Activated T-cell treated with anti-CD3 and anti-CD28 coated beads for 4 hours (primary cell): ENCODE measurements at places on chromosomes 3 and 15.

DNA sequence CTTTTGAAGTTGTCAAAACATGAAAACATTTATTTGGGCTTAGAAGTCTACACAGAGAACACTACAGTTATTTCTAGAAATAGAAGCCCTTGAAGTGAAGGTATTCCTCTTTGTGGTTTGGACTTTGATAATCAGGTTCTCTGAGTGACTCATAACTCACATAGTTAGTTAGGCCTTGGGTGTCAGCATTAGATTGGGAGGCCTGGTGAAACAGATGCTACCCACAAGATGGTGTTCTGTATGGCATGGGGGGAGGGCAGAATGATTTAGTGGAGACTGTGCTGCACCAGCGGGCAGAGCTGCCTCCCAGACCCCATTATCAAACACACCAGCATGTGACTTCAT lies 108.9 kb upstream of the ETV5 start:
- DNase-seq, result no peak

GRCh38 chr3:127438371-127438770 lies 150.5 kb upstream of the PRR20G start:
- no peak for DNase-seq

GRCh38 chr15:63072809-63073277 lies 30.3 kb downstream of the TPM1 start:
- no peak for DNase-seq

GRCh38 chr15:73802431-73803041 lies 49.4 kb upstream of the INSYN1 start:
- DNase-seq, result no peak

DNA sequence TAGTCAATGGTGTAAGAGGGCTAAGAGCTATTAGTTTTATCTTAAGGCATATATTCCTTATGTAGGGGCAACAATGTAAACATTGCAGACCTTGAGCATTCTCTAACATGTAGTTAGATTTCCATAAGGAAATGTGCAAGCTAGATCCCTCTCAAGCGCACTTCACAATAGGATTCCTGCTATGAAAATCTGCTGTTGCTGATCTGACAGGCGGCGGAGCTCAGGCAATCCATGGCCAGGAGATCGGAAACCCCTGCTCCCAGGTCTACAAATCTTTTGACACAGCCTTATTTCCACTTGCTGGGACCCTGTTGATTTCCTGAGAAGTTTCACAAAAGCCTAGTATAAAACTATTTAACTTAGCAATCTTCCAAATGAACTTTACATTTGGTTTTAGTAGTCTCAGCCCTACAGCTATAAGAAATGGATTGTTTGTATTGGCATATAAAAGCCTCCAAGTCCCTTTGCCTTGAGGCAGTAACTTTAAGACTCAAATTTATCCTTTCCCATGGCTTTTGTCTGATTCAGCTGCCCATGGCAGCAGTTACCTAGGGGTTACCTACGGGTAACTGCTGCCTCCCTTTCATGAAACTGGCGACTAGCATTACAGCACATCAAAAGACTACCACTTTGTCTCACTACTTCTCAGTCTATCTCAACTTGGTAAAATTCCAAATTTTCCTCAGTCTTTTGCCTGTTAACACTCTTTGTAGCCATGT lies 22.7 kb downstream of the TRA2B start:
- no peak for DNase-seq

DNA sequence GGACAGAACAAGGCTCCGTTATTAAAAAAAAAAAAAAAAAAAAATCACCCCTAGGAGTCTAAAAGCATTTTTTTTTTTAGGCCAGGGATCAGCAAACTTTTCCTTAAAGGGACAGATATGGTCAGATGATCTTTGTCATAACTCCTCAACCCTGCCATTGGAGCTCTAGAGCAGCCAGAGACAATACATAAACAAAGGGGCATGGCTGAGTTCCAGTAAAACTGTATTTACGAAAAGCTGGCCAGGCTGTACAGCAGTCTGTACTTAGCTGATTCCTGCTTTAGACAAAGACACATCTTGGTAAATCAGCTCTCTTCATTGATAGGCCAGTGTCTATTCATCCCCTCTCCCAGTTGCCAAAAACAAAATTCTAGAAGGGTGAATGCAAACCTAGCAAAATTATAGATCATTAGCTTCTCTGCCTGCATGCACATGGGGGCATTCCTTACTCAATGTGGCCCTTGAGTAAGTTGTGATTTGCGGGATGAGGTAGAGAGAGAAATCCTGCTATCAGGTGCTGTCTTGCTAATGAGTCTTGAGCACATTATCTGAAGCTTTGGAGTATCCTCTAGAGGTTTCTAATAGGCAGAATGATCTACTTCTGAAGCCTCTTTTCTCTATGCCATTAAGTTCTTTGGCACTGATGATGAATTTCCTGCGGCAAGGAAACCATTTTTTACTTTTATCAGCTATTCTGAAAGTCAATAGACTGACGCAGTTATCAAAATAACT lies 35.2 kb downstream of the SENP8 start:
- no peak for DNase-seq

DNA sequence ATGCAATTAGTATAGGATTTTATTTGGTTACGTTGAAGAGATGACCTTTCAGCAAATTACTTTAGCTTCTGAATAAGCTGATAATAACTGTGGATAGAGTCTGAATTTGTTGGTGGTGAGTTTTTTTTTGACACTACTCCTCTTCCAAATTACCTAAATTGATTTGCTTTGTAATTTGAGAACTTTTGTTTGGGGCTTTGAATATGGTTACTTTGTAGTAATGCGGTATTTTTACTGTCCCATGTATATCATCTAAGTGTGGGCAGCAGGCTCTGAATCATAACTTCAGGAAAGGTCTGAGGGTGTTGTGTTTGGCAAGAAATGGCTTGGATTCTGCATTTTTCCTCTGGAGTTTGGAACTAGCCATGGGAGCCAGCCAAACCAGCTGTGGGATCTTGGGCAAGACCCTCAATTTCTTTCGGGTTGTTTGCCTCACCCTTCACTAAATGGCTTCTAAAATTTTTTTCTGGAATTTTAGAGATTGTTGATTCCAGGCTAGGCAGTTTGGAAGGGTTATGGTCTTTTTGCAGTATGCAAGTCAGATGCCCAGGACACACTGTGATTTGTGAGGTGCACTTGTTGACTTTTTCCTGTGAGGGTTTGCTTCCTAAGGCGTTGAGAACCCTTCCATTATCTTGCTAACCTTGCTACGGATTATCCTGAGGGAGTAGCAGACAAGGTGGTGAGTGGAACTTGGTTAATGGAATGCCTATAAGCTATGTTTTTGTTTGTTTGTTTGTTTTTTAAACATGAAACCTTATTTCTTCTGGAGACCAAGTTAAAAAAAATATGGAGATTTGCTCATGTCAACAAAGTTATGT lies 10.4 kb downstream of the PTPRG start:
- DNase-seq, result no peak

GRCh38 chr3:126870608-126871210 lies 112.2 kb upstream of the PLXNA1 start:
- DNase-seq, result no peak

DNA sequence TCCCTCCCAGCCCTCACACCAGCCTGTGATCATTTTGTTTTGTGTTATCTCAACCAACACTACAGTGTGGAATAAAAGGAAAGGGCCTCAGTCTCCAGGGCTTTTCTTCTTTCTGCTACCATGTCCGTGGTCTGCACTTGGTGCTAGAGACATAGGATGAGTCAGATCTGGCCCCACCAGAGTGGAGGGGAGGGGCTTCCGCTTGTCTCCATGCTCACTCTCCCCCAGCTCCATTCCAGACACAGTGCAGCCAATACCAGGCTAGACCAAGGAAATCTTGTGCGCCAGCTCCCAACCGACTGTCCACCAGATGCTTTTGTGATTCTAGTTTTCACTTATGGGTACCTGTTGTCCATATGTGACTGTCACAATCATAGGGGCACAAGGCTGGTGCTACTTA lies 51.9 kb upstream of the TMEM115 start:
- DNase-seq, result no peak

- DNase-seq, result no peak
These were observed 33.7 kb upstream of the MTHFS start for GRCh38 chr15:79930516-79930915.

DNA sequence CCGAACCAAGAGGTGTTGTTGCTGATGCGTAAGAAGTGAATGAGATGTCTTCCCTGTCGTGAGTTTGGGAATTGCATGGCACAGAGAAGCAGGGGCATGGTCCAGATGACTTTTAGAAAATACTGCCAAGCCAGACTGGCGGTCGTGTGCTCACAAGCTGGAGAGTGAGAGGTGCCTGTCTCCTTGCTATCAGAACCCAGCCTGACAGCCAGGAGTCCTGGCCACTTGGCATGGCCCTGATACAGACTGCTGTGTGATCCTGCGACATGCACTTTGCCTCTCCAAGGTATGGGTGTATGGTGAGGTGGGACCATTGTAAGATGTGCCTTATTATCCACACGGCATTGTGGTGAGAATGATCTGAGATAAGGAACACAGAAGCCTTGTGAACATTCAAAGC lies 93.0 kb downstream of the SMAD3 start:
- no peak for DNase-seq

DNA sequence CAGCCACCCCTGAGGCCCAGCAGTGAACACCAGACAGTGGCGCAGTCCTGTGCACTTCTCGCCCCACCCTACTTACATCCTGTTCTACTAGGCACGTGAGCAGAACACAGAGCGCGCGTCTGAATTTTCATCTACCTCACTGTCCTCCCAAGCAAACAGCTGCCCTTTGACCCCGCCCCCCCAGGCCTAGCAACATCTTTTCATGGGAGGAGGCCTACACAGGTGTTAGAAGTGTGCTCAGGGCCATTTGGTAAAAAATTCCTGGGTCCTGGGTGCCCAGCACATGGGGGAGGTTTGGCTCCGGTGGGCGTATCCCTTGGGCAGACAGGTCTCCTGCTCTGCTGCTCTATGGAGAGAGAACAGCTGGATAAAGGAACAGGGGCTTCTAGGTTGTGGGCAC lies 95.0 kb downstream of the MYLK start:
- no peak for DNase-seq

- DNase-seq, result no peak
These were observed 1.5 kb downstream of the BRK1 start for GRCh38 chr3:10116928-10117327.

DNA sequence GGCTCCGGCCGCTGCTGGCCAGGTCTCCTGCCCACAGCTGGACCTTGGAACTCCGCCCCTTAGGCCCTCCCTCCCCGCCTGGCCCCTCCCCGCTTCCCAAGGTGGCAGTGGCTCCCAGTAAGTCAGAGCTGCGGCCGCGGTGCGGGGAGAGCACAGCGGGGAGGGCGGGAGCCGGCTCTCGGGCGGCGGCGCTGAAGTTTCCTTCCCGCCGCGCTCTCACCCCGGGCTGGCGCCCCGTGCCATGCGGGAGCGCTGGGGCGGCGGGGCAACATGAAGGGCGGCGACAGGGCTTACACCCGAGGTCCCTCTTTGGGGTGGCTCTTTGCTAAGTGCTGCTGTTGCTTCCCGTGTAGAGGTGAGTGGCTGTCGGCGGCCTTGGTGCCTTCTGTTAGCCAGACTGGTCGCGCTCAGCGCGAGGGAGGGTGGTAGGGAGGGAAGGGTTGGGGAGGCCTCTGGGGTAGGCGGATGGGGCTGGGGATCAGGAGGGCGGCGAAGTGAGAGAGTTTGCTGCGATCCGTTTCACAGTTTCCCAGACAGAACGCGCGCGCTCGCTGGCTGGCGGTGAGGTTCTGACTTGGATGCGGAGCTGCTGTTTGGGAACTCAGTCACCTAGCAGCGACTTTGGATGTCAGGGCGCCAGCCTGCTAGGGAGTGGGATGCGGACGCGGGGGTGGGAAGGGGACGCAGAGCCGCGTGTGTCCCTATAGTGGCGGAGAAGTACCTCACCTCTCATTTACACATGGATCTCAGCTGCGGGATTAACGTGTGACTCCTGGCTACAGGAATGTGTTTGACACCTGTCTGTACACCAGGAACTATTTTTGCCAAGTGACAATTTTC lies 145.5 kb upstream of the UMPS start:
- DNase-seq, result peak; percentile 5

DNA sequence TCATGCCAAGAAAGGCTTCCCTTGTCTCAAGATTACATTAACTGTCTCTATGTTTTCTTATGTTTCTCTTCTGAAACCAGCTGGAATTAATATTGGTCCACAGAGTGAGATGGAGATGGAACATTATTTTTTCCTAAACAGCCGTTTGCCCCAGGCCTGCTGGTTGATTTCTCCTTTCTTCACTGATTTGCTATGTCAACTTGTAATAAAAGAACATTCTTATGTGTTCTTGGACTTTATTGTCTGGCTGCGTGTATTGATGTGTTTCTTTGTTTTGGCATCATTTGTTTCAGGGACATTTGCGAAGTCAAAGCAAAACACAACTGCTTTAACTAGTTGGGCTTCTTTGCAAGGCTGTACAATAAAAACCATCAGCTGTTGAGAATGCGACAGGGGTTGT lies 168.5 kb downstream of the FAM43A start:
- DNase-seq, result no peak

DNA sequence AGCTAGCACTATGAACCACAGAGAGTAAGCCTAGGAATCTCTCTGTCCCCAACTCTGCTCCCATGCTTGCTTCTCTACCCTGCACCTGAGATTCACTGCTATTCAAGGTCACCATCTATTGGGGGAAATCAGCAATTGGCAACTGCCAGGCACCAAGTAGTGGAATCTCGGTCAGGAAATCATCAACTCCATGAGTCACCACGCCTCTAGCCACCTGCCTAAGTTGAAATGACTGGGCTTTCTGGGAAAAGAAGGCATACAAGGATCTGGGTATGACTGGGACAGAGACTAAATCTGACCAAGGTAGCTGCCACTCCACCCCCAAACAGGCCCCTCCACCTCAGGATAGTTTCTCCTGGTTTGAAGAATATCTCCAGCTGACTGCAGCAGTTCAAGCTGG lies 464.1 kb upstream of the CBLB start:
- DNase-seq, result no peak

DNA sequence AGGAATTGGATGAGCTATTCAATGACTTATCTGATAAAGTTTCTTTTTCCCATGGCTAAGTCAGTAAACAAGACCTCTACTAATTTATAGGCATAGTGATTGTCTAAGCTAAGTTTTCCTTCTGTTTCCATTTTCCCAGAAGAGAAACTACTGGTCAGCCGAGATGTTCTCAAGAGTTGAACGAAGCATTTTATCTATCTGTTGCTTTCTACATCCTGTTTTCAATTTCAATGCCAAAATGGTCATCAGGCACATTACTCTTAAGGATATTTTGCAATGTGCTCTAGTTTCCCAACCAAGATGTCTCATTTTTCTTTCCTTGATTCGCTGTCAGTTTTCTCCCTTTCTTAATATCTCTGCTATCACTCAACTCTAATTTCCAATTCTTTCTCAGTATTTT lies 228.7 kb downstream of the MBNL1 start:
- no peak for DNase-seq

- DNase-seq, result no peak
These were observed 726 bp upstream of the PROK2 start for GRCh38 chr3:71785532-71786216.

DNA sequence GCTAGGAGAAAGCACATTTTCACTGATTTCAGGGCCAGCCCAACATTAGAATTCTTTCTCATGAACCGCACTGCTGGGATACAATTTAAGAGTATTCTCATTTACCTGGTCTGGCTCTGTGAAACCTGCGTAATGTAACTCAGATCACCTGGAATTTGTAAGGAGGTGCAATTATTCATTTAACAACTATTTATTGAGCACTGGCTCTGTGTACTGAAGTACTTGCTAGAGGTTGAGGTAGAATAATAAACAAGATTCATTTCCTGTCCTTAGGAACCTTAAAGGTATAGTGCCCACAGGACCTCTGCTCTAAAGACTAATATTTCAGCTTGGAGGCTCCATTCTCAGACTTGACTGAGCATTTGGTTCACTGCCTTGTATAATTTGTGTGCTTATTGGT lies 242.2 kb upstream of the ZPLD1 start:
- DNase-seq, result no peak

- no peak for DNase-seq
These were observed 1.0 kb downstream of the USF3 start for GRCh38 chr3:113695431-113695785.

- DNase-seq, result no peak
These were observed 63.9 kb downstream of the NEO1 start for GRCh38 chr15:73116164-73116563.
